ENCODE measurements at places on chromosomes 13 and 19.

- no peak for DNase-seq
Observed at GRCh38 chr19:9917321-9917720, 19.0 kb downstream of the OLFM2 start.

DNA sequence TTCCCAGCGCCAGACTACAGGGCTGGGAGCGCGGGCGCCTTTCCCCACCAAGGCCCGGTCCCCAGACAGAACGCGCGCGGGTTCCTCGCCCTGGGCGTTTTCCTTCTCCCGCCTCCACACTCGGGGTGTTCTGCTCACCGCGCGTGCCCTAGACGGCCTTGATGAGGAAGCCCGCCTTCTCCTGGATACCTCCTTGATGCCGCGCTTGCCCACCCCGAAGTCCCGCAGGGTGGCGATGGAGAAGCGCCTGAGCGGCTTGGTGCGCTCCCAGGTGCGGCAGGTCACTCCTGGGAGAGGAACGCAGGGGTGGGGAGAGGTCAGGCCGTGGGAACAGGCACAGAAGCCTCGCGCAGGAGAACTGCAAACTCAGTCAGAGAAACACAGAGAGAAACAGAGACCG, 34.8 kb downstream of the CYP2B6 start:
- no peak for DNase-seq

- DNase-seq: no peak
Observed at GRCh38 chr13:78382491-78382890, 220.9 kb downstream of the POU4F1 start.

DNA sequence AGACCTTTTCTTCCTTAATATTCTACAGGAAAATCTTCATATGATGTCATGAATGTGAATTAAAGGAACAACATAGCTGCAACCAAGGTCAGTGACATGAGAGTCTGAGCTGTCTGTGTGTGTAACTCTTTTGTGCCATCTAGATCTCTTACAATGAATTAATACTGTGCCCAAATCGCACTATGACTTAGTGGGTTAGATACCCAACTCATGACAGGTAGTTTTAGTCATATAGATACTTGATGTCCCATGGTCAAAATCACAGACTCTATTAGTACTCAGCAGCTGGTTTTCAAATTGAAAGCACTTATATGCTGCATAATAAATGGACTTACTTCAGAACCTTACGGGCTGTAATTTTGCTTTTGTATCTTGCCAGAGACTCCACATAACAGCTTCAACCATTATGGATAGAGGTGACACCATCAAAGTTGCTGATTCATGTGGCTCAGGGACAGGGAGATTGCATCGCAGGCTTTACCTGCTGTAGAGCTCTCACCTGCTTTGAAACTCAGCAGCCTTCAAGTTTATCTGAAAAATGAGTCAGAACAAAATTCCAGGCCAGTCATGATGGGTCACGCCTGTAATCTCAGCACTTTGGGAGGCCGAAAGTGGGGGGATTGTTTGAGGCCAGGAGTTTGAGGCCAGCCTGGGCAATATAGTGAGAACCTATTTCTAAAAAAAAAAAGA, 12.3 kb upstream of the ZNF283 start:
- DNase-seq: no peak

- no peak for DNase-seq
Observed at GRCh38 chr19:51027873-51028272, 1.5 kb upstream of the KLK11 start.

GRCh38 chr19:40800997-40801377, 2.0 kb downstream of the EGLN2 start:
- no peak for DNase-seq

- DNase-seq: no peak
Observed at GRCh38 chr13:33617055-33617454, 200.9 kb upstream of the RFC3 start.
